ENCODE measurements at places on chromosomes 13 and 19.

- DNase-seq = peak; percentile 29
Observed at GRCh38 chr19:39539165-39539517, 820 bp downstream of the EID2 start.

DNA sequence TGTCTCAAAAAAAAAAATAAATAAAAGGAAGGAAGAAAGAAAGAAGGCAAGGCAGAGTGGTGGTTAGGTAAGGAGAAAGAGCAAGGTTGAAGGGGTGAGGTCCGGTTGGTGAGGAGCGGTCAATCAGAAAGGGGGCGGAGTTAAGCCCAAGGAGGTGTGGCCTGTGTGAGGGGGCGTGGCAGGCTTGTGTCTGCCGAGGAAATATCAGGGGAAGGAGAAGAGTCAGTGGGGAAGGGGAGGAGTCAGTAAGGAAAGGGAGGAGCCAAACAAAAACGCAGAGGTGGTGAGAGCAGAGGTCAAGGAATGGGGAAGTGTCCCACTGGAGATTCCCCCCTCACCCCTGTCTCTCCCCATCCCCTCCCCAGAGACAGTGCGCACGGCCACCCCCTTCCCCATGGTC, 5.9 kb downstream of the CACNG7 start:
- no peak for DNase-seq

- no peak for DNase-seq
Observed at GRCh38 chr13:51980908-51981307, 30.3 kb downstream of the ATP7B start.

- no peak for DNase-seq
Observed at GRCh38 chr19:55119053-55119452, 1.6 kb upstream of the PPP1R12C start.

GRCh38 chr19:29370276-29370675, 155.5 kb upstream of the VSTM2B start:
- DNase-seq = no peak

DNA sequence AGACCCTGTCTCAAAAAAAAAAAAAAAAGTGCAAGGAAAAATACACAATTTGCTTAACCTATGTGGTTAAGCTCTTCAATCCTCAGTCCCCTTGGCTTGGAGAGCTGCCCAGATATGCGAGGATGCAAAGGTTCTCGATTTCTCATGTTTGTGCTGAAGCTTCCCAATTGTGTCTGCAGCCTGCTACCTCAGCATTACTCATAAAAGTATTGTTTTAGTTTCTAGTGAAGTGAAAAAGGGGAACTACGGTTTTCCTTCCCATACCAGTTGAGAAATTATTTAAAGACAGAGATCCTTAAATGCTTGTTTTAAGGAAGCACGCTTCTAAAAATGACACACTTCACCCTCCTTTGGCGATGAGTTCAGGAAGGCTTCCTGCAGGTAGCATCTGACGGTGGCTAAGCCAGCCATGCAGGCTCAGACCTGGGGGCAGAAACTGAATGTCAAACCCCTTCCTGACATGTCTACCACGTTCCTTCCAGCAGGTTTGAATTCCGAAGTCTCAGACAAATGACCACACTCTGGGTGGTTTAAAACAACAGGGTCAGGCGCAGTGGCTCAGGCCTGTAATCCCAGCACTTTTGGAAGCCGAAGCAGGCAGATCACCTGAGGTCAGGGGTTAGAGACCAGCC, 47.9 kb downstream of the RUBCNL start:
- DNase-seq = no peak

- DNase-seq = no peak
Observed at GRCh38 chr19:3548606-3549005, 8.8 kb downstream of the MFSD12 start.

GRCh38 chr19:38736413-38737280, 7.6 kb downstream of the CAPN12 start:
- no peak for DNase-seq

DNA sequence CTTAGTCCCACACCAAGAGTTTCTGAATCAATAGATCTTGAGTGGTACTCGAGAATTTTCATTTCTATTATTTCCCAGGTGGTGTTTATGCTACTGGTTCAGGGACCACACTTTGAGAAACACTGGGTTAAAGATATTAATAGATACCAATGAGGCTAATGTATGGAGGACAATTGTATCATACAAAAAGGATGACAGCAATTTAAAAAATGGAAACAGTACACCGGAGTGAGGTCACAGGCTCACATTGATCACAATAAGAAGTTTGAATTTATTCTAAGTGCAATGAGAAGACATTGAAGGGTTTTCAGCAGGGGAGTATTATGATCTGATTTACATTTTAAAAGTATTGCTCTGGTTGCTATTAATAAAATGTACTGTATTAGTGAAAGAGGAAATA, 488.3 kb downstream of the PCDH17 start:
- no peak for DNase-seq

DNA sequence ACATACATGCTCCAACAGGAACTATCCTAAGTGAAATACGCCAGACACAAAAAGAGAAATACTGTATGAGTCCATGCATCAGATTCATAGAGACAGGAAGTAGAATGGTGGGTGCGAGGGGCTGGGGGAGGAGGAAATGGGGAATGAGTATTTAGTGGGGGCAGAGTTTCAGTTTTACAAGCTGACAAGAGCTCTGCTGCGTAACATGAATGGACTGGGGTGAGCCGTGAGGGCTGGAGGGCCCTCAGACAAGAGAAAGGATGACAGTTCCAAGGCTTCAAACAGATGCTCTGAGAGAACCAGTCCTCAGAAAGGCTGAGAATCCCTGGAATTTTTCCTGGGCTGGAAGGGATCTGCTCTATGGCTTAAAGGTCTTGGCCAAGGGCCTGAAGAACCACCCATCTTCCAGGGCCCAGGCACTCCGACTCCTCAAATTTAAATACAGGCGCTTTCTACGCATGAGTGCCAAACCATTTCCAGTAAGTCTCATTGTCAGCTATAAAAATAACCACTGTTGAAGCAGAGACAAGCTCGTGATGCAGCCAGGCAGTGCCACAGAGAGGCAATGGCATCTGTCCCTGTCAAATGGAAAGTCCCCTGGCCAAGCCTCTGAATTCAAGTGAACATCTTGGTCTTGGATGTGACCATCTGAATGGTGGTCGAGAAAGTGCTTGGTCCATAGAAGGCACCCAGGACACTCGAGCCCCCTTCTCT, 17.5 kb downstream of the KLF2 start:
- no peak for DNase-seq

- no peak for DNase-seq
Observed at GRCh38 chr13:79401259-79402070, 4.6 kb downstream of the RBM26 start.

DNA sequence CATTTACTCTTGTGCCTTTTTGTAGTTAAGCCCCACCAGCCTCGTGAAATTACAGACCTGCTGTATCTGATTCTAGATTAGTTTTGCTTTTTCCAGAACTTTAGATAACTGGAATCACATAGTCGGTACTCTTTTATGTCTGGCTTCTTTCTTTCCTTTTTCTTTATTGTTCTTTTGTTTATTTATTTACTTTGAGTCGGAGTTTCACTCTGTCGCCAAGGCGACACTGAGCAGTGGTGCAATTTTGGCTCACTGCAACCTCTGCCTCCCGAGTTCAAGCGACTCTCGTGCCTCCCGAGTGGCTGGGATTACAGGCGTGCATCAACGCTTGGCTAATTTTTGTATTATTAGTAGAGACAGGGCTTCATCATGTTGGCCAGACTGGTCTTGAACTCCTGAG, 6.0 kb upstream of the NCCRP1 start:
- no peak for DNase-seq

- no peak for DNase-seq
Observed at GRCh38 chr13:112783978-112784371, 94.1 kb downstream of the ATP11A start.

All from NCI-H1694 treated with DMSO at 0.1 percent for 48 hours (cell line).